ENCODE measurements at places on chromosomes 4 and X. TPM values are rescaled to one million over a fixed set of nuclear protein-coding genes. Genes with fewer than 3 reads are reported as not detected.
A peak's percentile ranks its signal among the peaks of the same experiment; 100 is the strongest.

DNA sequence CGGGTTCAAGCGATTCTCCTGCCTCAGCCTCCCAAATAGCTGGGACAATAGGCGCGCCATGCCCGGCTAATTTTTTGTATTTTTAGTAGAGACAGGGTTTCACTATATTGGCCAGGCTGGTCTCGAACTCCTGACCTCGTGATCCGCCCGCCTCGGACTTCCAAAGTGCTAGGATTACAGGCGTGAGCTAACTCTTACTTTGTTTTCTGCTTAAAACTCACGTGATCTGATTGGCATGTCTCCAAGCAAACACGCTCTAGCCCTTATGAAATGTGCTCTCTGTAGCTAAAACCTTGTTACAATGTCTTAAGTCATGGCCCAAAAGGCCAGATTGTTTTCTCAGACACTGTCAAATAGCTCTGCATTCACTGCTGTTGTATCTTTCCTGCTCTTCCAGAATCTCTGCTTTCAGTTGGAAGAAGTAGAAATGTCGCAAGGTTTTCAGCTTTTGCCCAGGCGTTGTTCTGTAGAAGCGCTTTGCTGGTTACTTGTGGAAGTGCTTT, 39.7 kb upstream of the OGT start:
- DNase-seq: no peak

The RAI2 gene
- 16.8 TPM for total RNA-seq

GRCh38 chr4:64464581-64464980, 55.3 kb upstream of the TECRL start:
- no peak for DNase-seq

DNA sequence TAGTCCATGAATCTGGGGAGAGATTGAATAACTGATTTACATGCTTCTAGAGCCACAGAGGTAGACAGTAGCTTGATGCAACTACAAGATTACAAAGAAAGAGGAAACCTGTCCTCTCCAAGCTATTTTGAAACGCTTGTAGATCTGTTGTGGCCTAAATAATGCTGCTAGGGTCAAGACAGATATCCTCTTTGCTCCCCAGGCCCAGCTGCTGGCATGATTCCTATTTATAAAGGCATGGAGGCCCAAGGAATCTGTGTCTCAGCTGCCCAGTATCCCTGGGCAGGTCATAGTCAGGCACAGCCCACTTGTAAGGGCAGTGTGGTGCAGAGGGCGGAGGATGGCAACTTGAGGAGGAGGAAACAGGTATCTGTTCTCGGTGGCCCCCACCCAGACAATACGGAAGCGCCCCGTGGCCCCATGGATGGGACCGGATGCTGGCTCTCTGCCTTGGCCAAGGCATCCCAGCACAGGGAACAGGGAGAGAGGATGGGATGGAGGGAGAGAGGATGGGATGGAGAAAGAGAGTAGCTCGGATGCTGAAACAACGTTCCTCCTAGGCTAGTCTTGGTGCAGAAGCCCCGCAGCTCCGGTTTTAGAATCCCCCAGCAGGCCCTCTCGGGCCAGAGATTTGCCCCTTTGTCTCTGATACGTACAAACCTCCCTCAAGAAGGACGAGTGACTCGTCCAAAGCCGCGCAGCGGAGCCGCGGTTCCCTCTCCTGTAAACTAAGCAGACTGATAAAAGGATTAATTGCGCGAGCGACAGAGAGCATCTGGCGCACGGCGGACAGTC, 767 bp upstream of the SMIM20 start:
- peak; percentile 30 for DNase-seq

DNA sequence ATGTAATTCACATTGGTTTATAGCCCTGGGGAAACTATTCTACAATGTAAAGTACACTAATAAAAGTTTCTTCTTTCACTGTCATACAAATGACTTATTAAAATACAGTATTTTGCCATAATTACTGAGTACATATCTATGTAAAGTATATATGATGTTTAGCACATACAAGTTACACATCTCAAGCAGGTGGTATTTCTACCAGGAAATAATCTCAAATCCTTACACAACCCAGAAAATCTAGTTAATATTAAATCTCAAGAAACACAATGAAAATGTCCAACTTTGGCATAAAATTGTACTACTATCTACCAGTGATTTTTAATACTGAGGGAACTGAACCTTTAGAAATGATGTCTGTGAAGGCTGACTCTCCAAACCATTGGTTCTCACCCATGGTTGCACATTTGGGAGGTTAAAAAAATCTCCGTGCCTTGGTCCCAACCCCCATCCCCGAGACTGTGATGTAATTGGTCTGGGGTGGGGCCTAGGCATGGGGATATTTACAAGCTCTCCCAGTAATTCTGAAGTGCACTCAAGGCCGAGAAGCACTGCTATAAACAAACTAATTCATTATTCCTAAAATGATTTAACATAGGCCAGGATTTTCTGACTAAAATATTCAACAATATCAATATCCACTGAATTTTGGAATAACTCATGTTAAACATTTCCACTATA, 27.6 kb downstream of the MAP3K15 start:
- no peak for DNase-seq

The SOWAHB gene
- total RNA-seq: 8.4 TPM

DNA sequence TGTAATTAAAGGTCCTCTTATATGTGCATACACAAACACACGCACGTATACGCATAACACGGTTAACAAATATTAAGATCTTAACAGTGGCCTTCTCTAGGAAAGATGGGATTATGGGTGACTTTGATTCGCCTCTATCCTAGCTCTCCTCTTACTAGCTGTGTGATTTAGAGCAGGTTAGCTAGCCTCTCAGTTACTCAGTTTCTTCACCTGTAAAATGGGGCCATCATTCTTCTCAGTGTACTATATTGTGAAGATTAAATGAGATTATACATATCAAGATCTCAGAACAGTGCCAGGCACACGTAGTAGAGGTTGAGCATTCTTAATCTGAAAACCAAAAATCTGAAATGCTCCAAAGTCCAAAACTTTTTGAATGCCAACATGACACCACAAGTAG, 159.3 kb downstream of the BCOR start:
- no peak for DNase-seq

DNA sequence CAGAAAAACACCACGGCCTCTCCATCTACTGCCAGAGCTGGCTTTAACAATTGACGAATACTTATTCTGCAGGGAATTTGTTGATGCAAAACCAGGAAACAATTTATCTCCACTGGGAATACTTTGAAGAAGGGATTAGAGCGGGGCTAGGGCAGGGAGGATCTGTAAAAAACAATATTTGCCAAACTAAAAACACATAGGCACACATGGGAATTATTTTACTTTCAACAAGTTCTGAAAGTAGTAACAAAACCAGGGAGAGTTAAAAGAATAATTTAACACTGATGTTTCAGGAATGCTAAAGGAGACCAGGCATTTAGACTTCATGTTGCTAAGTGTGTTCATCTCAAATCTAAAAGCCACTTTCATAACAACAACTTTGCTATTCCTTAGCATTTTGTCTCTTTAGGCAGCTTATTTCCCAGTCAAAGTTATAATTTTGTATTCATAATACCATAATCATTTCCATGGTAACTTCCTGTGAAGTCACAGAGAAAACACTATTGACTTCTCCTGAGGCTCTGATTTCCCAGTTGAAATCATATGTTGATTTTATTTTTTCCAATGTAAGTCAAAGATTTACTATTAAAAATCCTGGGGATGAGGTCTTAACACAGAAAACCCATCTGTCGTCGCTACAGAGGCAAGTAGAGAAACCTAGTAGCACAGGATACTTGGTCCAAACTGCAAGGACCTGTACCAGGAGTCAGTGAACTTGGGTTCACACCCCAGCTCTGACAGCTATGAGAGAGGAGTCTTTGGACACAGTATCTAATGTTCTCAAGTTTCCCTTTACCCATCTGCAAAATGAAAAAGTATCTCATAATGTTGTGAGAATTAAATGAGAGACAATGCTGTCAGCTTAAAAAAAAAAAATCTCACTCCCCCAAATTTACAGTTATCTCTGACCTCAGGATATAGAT, 69.3 kb downstream of the SH3RF1 start:
- DNase-seq: no peak

GRCh38 chr4:76979236-76979635, 29.7 kb downstream of the SEPTIN11 start:
- DNase-seq: no peak

- no peak for DNase-seq
Observed at GRCh38 chrX:9786798-9787635, 788 bp downstream of the SHROOM2 start.

Data from upper lobe of left lung (tissue), 6 donors.